NCI-H526 (cell line): ENCODE measurements at places on chromosomes 6 and 20.

DNA sequence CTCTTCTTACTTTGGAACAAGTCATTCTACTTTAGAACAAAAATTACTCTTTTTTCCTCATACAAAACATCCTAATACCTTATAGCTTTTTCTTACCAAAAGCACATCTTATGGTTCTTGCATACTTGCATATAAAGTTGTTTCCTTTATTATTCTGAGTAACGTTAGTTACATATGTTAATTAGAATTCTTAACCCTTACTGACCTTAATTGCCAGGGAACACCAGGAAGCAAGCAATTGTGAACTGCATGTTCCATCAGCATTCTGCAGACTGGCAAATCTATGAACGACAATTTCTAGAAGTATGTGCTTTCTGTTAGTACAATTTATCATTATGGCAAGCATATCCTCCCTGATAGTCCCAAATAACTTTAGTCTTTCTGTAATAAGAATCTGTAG lies 831.0 kb downstream of the C6orf118 start:
- DNase-seq: no peak

DNA sequence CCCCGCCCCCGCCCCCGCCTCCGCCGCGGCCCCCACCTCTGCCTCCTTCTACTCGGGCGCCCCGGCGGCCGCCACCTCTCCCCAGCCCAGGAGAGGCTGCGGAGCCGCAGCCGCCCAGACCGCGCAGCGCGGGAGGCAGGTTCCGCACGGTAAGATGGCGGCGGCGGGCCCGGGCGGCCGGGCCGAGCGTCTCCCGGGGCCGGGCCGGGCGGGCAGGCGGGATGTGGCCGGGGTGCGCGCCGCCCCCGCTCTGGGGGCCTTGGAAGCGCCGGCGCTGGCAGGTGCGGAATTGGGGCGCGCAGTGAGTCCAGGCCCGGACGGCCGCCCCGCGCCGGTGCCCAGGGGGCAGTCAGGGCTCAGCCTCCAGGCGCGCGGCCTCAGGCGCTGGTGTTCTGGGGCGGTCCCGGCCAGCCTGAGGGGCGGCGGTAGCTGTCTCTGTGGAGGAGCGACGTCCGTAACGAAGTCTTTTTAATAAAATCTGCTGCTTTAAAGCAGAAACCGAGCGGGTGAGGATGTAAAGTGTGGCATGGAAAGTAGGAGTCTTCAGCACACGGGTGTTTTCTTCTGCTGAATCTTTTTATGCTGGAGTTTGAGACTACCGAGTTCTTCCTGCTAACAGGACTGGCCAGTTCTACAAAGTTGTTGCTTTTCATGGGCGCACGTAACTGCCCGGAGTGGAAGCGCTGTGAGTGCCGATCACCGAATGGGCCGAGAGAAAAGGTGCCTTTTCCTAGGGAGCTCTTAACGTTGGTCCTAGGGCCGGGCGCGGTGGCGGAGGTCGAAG lies at the start of gene GID8:
GID8 (plus strand) TSS at position 43 of the 784 bp plus-strand sequence. CDS start 3,356 bp downstream, outside the sequence.
- peak; percentile 41 for DNase-seq

DNA sequence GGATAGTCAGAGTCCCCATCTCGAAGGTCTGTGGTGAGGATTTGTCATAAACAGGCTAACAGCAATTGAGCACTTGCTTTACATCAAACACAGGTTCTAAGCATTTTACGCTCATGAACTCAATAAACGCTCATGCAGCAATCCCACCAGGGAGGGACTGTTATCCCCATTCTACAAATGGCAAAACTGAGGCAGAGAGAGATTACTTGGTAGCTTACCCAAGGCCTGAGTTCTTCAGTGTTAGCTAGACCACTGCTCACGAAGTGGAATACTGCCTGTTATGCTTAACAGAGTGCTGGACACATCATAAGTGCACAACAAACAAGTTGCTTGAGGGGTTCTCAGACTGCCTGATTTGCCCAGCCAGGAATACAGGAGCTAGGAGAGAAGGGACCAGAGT lies 23.7 kb upstream of the TCP11 start:
- no peak for DNase-seq

DNA sequence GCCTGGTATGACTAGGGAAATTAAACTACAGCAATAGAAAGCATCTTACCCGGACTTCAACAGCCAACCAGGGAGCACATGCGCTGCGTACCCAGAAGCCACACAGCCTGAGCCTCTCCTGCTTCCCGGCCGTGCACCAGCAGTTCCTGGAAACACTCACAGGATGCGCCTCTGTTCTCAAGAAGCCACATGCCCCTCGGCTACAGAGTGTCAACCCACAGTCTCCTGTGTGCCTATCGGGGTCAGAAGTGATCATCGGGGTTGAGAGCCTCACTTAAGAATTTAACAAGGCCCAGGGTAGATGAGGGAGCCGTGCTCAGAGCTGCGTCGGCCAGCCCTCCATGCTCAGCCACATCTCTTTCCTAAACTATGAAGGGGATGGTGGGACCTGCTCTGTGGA lies 147.2 kb upstream of the GGTLC1 start:
- DNase-seq: no peak

DNA sequence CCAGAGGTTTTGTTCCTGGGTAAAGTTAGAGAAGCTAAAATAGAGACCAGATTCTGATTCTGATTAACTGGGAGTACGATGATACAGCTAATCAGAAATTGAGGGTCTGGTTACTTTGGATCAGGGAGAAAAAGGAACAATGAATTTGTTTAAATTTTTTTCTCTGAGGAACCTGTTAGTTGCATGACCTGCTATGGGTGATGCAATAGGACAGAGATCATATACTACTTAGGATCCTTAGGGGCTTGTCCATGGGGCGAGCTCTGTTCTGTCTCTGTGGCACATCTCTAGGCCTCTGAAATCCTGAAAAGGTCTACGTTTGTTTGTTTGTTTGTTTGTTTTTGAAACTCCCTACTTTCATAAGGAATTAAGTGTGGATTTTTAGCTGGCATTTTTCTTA lies 166.1 kb upstream of the LAMP5 start:
- DNase-seq: no peak

GRCh38 chr6:149064001-149064659 lies 253.4 kb upstream of the TAB2 start:
- no peak for DNase-seq

DNA sequence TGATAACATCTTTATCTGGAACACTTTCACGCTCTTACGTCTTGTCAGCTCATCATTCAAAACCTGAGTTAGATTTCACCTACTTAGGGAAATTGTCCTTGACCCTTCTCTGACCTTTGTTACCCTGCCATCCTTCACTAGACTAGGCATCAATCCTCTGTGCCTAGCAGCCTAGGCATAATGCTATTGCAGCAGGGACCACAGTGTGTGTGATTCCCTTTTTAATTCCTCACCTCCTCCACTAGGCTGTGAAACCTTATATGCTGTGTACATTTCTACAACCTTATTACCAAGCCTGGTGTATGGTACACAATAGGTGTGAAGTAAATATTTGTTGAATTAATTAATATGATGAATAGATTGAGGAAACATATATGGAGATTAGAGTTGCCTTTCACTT lies 66.7 kb upstream of the DEFB112 start:
- DNase-seq: no peak

DNA sequence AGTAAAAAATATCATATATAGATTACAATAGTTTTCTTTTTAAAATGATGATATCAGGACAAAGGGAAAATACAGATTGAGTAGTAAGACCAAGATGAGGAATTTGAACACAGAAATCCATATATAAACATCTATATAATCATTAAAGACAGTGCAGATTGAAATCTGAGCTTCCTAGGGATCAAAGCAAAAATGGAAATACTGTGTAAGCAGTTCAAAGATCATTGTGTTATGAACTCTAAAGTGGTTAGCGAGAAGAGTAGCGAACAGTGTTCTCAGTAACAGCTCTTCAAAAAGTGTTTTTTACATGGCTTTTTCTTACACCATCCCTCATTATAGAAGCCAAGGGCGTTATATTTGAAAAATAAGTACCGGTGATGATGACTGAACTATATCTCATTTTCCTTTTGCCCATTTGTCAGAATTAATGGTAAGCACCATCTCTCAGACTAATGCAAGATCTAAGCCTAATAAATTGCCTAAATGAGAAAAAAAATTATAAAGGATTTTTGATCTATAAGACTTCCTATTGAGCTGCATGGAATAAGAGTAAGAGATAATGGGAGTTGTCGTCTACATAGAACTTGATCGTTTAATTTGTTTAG lies 226.3 kb downstream of the ZFAND3 start:
- DNase-seq: no peak

DNA sequence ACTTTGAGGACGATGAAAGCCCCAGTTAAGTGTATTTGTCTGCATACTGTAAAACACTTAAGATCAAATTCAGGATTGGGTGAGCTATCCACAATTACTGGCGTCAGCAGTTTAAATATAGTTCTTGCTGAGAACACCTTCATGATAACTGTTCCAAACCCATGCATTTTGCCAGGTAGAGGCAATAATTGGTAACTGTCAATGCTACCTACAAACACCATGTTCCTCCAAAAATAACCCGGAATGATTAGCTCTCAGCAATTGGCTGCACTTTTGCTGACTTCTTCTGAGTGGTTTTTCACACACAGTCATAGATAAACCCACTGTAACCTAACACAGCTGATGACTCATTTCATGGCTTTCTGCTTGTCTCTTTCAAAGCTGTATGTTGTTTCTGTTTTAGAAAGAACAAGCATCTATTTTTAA lies 1358.6 kb upstream of the GJE1 start:
- no peak for DNase-seq

GRCh38 chr6:5174244-5174643 lies 86.5 kb downstream of the LYRM4 start:
- DNase-seq: no peak
